ENCODE measurements at places on chromosomes 3 and 15. TPM values are rescaled to one million over a fixed set of nuclear protein-coding genes. Genes with fewer than 3 reads are reported as not detected.

GRCh38 chr3:188323067-188323842 lies 169.3 kb downstream of the LPP start:
- no peak for DNase-seq

Gene SH2D7
- not detected for total RNA-seq

GRCh38 chr15:63970621-63971426 lies 75.5 kb downstream of the DAPK2 start:
- no peak for DNase-seq

DNA sequence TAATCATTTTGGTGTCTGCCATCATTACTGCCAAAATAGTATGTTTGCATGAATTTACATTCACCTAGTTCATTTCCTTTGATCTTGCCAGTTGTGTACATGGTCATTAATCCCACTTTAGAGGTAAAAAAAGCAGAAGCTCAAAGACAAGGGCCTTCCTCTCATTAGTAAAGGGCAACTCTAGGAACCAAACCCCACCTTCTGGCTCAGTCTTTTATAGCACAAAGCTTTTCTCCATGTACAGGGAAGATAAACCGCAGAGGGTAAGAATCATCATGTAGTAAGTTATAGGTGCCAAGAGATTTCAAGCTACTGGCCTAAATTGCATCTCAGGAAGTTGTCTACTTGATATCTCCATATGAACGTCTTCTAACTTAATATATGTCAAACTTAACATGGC lies 19.3 kb upstream of the SPG21 start:
- no peak for DNase-seq

- DNase-seq, result no peak
Observed at GRCh38 chr3:71559578-71560162, 23.9 kb downstream of the FOXP1 start.

DNA sequence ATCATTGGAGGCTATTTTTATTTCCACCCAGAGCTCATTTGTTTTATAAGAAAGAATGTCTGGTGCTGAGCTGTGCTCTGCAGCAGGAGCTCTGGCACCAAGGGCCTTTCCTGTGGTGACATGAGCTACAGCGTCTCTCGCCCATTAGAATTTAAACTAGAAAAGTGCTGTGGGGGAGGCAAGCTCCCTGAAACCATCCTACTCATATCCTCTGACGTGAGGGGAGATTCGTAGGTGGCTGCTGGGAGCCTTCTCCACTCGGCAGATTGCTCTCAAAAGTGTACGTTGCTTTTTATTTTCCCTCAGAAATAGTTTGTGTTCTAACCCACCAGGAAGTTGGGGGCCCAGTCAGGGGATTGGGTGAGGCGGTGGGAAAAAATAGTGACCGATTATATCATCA lies 76.3 kb upstream of the ARHGEF3 start:
- no peak for DNase-seq

Gene NCKIPSD
- total RNA-seq, result 30.2 TPM

- DNase-seq, result no peak
Observed at GRCh38 chr3:111861391-111861790, 2.3 kb downstream of the PHLDB2 start.

DNA sequence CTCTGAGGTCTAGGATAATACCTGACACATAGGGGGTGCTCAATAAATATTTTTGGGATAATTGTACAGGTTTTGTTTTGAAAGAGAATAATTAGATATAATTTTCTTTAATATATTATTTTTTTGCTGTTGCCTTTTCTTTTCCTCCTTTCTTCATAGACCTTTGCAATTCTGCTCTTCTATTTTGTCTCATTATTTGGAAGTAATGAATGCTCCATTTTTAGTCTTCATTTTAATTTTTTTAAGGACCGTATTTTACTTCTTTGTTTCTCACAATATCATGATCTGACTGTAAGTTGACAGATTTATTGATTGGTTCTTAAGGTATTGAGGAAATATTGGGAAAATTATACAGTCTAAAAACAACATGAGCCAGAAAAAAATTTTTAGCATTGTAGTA lies 150.5 kb upstream of the TMC3 start:
- no peak for DNase-seq

DNA sequence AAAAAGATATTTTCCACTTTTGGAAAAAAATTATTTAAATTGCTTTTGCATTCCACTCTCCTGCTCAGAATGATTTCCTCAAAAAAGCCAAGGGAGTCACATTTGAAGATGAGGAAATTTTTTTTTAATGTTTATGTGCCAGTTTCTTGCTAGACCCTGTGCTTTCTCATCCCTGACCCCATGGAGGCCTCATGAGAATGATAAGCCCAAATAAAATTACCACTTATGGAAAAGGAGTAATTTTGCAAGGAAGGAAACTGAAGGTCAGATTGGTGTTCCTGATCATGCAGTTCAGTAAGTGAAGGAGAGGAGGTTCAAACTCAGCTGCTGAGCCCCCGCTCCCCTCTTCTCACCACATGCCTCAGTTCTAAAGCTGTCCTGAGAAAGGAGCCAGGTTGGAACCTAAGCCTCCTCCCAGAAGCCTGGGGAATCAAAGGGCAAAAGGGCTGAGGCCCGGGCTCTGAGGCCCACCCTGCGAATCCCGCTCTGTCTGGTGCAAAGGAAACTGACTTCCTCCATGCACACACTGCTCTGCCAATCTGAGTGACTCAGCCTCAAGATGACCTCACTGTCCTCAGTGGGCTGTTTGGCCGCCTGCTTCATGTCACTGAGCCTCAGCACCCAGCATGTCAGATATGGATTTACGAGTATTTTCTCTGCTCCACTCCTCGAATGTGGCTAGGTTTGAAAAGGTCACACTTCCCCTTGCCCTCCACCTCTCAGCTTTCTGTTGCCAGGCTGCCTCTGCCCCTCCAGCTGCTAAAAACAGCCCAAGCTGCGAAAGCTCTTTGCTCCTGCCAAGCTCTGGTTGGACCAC lies 56.9 kb upstream of the FLNB start:
- no peak for DNase-seq

- DNase-seq, result no peak
Observed at GRCh38 chr3:42742259-42742658, 30.8 kb downstream of the CCDC13 start.

Gene STRA6
- not detected for total RNA-seq

DNA sequence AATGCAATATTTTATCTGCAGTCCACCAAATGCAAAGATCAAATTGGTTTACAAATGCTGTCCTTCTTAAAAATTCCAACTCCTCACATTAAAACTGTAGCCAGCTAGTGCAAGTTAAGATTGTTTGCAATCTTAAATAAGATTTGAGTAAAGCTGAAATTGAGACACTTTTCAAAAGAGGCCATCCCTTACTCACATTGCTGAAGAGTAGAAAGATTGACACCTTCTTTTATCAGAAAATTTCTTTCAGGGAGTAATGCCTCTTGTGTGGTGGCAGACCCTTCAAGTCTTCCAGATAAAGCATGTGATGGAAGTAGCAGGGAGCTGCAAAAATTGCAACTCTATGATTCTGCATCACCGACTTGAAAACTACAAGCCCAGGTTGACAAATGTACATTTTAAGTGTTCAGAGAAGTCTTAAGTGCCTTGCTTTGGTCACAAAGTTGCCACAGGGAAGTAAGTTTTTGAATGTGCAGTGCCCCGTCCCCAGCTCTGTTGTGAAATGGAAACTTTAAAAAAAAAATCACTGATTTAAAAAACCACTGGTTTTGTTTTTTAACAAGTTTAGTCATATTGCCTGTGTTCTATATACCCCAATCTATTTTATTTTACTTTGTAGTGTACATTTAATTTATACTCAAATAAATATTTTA lies 12.6 kb downstream of the CD86 start:
- no peak for DNase-seq

Gene MRAS
- total RNA-seq, result 0.38 TPM

- no peak for DNase-seq
Observed at GRCh38 chr3:108130701-108131474, 40.1 kb upstream of the CD47 start.

GRCh38 chr3:36557708-36558421 lies 177.6 kb downstream of the STAC start:
- DNase-seq, result no peak

DNA sequence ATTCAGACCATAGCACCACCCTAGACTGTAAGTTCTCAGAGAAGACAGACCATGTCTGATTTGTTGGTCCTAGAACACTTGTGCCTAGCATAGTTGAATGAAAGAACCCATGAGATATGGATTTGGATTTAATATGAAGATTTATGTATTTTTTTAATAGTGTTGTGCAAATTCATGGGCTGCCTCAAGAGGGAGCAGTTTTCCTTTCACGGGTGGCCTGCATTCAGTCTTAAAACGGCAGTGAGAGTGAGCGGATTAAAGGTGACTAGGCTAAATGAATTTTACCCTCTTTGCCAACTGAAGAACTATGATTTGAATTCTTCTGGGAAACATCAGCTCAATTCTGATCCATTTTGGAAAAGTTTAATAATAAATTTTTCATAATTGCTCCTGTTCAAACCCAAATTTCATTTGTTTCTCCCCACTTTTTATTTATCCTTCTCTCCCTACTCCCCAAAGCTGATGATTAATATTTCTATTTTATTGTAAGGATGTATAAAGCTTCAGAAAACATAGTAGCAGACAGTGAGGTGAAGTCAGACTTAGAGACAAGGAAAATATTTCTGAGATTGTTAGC lies 67.3 kb downstream of the MORC1 start:
- DNase-seq, result no peak

- no peak for DNase-seq
Observed at GRCh38 chr3:16909802-16910201, 25.0 kb downstream of the PLCL2 start.

- DNase-seq, result no peak
Observed at GRCh38 chr3:14434126-14434497, 31.7 kb downstream of the SLC6A6 start.

GRCh38 chr3:101970905-101971304 lies 121.6 kb downstream of the NFKBIZ start:
- DNase-seq, result no peak

DNA sequence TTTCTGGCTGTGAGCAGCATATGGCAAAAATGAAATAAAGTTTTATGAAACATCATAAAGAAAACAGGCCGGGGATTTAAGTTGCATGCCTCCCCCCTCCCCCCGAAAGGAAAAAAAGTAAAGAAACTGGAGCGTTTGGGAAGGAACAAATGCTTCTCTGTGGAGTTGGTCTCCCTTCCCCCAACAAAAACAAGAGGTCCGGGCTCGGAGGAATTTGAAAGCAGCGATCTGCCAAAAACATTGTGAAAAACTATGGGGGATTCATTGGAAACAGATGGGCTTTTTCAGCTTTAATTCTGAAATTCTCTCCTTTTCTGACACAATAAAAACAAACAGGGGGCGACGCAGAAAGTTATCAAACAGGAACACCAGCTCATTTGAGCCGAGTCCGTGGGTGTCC lies 17.0 kb downstream of the RGMA start:
- no peak for DNase-seq

Gene SPTSSB
- total RNA-seq, result not detected

DNA sequence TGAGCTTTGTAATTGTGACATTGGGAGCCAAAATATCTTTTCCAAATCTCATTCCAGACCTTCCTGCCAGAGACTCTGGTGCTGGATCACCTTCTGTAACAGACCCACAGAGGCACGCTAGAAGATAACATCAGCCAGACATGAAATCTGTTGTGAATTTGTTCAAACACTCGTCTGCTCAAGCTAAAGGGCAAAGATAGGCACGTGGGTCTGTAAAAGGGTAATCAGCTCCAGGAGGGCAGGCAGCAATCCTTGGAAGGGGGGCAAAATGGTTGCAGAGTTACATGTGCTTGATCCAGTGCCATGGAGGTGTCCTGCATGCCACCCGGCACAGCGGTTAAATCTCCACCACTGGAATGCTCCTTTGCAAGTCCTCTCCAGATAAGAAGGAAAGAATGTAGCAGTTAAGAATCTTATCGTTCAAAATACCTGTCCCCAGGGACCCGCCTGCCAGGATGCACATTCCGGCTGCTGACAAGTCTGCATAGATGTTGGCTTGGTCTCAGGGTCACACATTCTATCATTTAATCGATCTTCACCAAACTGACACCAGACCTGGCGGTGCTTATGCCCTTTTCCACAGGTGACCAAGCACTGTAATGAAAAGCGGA lies 74.8 kb downstream of the ADAMTS9 start:
- DNase-seq, result no peak

DNA sequence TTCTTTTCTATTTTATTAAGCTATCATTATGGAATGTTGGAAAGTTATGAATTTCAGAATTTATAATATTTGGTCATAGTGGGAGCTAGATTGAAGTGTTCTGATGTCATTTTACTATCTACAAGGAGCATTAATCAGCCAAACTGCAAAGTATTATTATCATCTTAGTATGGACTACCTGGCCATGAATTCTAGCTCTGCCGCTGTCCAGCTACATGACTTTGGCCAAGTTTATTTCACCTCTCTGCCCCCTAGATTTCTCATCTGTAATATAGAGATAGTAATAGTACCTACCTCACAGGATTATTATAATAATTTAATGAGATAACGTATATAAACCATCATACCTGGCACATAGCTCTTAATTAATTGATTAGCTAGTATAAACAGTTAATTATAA lies 27.8 kb upstream of the ABHD10 start:
- no peak for DNase-seq

GRCh38 chr3:107589454-107589853 lies 66.7 kb downstream of the BBX start:
- DNase-seq, result no peak

- no peak for DNase-seq
Observed at GRCh38 chr3:149554826-149555225, 80.3 kb downstream of the TM4SF4 start.

Gene CPEB1
- 0.44 TPM for total RNA-seq

Gene KY
- not detected for total RNA-seq

GRCh38 chr15:82763361-82764116 lies 42.3 kb downstream of the FSD2 start:
- DNase-seq, result no peak

DNA sequence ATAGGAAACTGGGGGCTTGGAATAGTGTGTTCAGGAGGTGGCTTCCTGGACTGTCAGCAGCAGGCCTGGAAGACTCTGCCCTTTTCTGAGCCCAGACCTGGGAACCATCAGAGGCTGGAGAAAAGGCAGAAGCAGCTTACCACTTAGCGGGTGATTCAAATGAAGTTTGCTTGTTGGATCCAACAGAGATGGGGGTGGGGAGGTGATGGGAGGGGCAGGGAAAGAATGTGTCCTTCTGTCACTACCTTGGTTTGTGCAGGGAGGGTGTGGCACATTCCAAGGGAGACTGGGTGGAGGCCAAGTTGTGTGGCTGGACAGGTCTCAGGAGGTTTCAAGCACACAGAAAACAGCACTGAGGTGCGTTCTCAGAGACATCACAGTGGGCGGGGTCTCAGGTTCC lies 58.8 kb downstream of the TRAK1 start:
- no peak for DNase-seq

DNA sequence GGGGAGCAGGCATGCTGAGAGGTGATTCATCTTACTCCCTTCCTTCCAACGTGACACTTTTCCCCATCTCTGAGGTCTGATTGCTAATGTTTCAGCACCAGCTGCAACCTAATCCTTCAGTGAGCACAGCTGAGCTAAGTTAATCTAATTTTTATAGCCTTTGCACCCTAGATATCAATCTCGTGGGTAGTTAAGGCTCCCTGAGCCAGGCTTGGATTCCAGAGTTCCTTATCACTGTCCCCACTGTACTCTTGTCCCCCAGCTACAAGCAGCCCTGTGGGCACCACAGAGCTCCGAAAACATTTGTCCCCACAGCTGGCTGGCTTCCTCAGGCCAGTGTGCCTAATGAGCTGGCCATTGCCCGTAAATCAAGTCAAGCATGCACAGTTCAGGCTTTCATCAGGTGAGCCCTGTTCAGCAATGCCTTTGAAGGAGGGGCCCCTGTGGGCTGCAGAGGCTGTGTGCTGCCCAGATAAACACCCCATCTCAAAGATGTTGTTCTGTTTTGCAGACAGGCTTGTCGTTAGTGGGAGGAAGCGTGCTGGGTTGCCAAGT lies 376.9 kb upstream of the RASGRP1 start:
- no peak for DNase-seq

GRCh38 chr3:138937690-138938055 lies 9.3 kb downstream of the FOXL2 start:
- DNase-seq, result no peak

Gene SYNPR
- not detected for total RNA-seq

Data from CD8-positive, alpha-beta memory T cell (primary cell).